H1 (cell line): ENCODE measurements at places on chromosomes 7 and 10. TPM values are rescaled to one million over a fixed set of nuclear protein-coding genes. Genes with fewer than 3 reads are reported as not detected.

DNA sequence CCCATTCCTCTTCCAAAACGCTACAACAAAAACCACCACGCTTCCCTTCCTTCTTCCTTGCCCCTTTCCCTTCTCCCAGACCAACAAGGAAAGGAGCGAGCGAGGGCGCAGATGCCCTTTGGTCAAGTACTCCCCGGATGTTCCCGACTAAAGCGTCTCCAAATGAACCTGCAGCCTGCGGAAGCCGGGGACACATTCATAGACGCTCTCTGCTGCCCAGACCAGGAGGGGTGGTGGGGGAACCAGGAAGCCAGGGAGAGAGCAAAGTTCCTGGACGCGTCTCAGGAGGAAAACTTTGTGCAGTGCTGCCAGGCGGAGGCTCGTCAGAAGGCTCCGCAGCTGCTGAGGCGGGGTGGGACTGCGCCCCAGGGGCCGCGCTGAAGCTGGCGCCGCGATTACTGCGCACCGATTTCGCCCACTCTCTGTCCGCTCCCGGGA, 754 bp downstream of the SEMA3D start:
- no peak for DNase-seq

GRCh38 chr7:21504021-21504420, 38.8 kb upstream of the DNAH11 start:
- DNase-seq = no peak

UBE2D4 gene
- 8.8 and 9.4 TPM in 2 replicates for polyA plus RNA-seq

DNA sequence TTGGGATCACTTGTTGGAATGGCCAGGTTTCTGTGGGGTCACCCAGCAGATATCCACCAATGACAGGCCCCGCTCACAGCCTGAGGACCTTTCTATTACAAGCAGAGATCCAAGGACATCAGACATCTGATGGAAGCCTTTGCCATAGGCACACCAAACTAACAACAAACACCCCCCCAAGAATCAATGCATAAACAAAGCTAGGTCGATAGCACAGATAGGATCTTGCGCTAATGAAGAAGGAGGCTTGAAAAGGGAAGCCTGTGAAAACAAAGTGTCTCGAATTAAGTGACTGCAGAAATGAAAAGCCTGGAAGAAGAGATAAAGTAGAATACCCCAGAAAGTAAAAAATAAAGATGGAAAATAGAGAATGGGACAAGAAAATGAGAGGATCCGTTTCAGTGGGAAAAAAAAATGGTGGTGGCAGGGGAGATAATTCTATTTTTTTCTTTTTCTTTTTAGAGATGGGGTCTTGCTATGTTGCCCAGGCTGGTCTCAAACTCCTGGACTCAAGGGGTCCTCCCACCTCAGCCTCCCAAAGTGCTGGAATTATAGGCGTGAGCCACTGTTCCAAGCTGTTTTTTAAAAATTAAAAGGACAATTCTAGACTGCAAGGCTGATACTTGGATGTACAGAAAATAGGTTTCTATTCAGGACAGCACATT, 26.3 kb upstream of the SMURF1 start:
- DNase-seq = no peak

GRCh38 chr10:58920655-58921003, 255.8 kb upstream of the PHYHIPL start:
- no peak for DNase-seq

TFEC gene
- not detected in 2 replicates for polyA plus RNA-seq

PAPOLB gene
- 0.02 TPM in 1 of 2 replicates, not detected in the other for polyA plus RNA-seq

GRCh38 chr10:6097063-6097462, 8.2 kb downstream of the RBM17 start:
- DNase-seq = no peak

ZNF503 gene
- 0.03 and 0.09 TPM in 2 replicates for polyA plus RNA-seq

- DNase-seq = no peak
Observed at GRCh38 chr7:159007364-159007995, 137.2 kb downstream of the VIPR2 start.

ZNF679 gene
- polyA plus RNA-seq = not detected in 2 replicates

- no peak for DNase-seq
Observed at GRCh38 chr10:97821308-97822038, 28.2 kb upstream of the GOLGA7B start.

GRCh38 chr7:126659124-126659523, 593.6 kb downstream of the GRM8 start:
- no peak for DNase-seq

DNA sequence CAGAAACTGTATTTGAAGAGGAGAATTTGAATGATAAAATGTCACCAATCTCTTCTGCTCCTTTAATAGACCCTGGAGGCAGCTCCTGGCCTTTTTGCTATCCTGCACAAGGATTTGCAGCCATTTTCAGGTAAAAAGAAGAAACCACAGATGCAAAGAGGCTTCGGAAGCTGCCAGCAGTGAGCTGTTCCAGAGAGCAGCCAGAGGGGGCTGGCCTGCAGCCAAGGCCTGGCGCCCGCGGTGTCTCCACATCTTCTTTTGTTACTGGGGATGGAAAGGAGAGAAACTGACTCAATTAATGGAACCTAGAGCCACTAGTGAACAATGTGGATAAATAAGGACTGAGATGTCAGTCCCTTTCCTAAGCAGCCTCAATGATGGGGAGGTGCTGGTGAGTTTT, 23.9 kb upstream of the GPR26 start:
- DNase-seq = no peak

GRCh38 chr10:70963271-70963670, 74.9 kb upstream of the PCBD1 start:
- DNase-seq = no peak

KIAA1217 gene
- polyA plus RNA-seq = 3.7 and 4.5 TPM in 2 replicates

IGFBP1 gene
- polyA plus RNA-seq = not detected in 2 replicates

IKZF1 gene
- polyA plus RNA-seq = 1.3 and 1.5 TPM in 2 replicates

DNA sequence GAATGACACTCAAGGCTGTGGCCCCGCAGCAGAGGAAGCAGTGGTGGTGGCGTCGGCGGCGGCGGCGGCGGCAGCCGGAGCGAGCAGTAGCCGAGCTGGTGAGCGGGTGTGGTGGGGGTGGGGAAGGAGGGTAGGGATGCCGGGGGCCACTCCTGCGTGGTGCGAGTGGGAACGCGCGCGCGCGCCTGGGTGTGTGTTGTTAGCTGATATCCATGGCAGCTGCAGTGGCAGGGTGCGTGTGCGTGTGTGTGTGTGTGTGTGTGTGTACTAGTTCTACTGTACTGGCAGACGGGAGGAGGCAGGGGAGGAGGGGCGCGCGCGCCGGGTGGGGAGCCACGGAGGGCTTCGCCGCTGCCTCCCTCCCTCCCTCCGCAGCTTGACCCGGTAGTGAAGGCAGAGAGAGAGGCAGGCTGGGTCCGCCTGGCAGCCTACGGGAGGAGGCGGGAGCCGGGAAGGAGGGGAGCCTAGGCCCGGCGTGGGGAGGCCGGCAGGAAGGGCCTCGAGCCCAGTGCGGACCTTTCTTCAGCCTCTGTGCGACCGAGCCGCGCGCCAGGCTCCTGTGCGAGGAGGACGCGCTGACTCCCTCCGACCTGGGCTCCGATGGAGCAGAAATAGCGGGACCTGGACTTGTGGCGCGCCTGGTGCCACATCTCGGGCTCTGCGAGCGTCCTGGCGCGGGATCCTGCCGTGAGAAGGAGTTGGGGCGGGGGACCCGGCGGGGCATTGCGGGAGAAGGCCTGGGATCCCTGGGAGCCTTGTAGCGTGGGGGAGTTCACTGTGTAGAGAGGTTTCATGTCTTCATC, at the start of gene MAGI2:
Gene MAGI2 (minus strand): TSS at position 110 of the 803 bp plus-strand sequence. CDS start 347 bp downstream, outside the sequence.
- DNase-seq = no peak

- no peak for DNase-seq
Observed at GRCh38 chr7:27137640-27138315, 5.7 kb downstream of the HOXA5 start.

DNA sequence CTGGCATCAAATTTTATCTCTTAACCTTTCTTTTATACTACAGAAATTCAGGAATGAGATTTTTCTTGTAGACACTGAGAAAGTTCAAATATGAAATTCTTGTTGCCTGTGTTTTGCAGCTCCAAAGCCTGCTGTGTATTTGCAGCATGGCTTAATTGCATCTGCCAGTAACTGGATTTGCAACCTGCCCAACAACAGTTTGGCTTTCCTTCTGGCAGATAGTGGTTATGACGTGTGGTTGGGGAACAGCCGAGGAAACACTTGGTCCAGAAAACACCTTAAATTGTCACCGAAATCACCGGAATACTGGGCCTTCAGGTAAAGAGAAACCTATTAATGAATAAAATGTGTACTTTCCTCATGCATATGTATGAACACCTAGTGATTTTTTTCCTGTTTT, 24.8 kb downstream of the LIPK start:
- no peak for DNase-seq

- DNase-seq = no peak
Observed at GRCh38 chr7:92557808-92558362, 29.3 kb downstream of the RBM48 start.

PODXL gene
- polyA plus RNA-seq = 638 and 872 TPM in 2 replicates

DNA sequence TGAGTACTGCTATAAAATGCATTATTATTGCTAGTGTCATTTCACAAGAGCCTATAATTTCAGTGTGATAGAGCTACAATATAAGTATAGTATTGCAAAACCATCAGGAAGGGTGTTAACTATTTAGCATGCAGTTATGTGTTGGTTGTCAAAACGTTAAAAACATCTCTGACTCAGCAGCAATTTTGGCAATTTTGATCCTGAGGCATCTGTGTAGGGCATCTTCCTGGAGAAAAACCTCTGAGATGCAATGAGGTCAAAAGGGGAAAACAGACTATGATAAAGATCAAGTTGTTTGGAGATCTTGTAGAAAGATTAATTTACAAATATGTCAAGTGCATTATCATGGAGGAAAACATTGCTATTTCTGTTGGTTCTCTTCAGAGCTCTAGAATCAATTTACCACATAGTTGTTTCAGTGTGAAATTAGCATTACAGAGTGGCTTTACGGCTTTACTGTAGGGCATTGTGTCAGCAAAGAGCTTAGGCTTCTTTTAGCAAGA, 5.3 kb downstream of the CFTR start:
- DNase-seq = no peak

DNA sequence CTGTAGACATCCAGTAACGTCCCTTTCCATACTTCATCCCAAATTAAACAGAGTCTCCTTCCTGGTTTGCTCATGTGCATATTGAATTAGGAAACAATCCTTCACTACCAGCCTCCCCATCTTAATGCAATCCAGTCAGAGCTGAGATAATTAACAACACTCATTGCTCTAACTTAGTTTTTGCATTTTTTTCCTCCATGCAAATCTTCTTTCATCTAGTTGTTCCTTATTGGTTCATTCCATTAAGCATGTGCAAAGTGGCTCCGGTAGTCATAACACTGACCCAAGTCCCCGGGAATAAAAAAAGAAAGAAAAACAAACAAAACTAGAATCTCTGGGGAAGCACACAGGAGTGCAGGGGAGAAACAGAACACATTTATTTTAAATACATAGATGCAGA, 1176.1 kb downstream of the GATA3 start:
- no peak for DNase-seq

- peak; percentile 81 for DNase-seq
Observed at GRCh38 chr10:101062232-101063049, 652 bp downstream of the KAZALD1 start.

GRCh38 chr10:16968416-16969041, 151.3 kb upstream of the RSU1 start:
- DNase-seq = no peak

DNA sequence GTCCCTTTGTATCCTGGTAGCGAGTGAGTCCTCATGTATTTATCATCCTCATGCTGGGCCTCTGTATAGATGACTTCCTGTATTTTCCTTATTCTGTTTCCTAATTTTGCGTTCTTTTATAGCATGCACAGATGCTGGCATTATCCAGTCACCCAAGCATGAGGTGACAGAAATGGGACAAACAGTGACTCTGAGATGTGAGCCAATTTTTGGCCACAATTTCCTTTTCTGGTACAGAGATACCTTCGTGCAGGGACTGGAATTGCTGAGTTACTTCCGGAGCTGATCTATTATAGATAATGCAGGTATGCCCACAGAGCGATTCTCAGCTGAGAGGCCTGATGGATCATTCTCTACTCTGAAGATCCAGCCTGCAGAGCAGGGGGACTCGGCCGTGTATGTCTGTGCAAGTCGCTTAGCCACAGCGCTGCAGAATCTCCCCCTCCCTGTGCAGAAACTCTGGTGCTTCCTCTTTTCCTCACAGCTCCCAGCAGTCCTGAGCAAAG, 183.1 kb upstream of the PRSS58 start:
- no peak for DNase-seq

SORBS1 gene
- polyA plus RNA-seq = 16.0 and 17.5 TPM in 2 replicates

C10orf143 gene
- 1.5 and 1.6 TPM in 2 replicates for polyA plus RNA-seq

FAM25G gene
- not detected in 2 replicates for polyA plus RNA-seq

DNA sequence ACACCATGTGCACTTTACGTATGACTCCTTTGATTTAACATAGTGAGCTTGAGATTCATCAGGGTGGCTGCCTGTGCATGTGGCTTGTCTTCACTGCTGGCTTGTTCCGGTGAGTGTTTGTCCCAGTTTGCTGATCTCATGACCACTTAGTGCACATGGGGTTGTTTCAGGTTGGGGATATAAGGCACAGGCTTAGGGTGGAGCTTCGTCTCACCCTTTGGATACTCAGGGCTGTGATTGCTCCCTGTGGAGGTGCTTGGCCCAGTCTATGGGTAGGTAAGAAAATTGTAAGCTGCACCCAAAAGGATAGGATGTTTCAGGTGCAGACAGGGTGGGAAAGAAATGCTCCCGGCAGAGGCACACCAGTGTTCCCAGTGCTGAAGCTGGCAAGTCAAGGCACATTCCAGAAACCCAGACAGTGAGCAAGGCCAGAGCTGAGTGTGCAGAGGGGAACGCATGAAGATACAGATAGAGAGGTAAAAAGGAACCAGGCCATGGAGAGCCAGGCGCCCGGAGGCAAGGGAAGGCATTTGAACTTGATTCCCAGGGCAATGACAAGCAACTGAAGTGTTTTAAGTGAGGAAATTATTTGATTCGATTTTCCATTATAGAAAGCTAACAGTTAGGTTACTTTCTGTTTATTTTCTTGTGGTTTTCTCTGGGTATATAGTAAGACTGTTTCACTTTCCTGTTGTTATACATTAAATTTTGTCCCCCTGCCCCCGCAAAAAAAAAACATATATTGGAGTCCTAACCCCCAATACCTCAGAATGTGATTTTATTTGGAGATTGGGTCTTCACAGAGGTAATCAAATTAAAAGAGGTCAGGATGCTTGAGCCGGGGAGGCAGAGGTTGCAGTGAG, 289.8 kb upstream of the KLF6 start:
- no peak for DNase-seq

CPEB3 gene
- 0.39 and 0.53 TPM in 2 replicates for polyA plus RNA-seq

MRPS16 gene
- polyA plus RNA-seq = 203 and 213 TPM in 2 replicates

- no peak for DNase-seq
Observed at GRCh38 chr7:75546237-75547015, 54.3 kb downstream of the SPDYE5 start.

DNA sequence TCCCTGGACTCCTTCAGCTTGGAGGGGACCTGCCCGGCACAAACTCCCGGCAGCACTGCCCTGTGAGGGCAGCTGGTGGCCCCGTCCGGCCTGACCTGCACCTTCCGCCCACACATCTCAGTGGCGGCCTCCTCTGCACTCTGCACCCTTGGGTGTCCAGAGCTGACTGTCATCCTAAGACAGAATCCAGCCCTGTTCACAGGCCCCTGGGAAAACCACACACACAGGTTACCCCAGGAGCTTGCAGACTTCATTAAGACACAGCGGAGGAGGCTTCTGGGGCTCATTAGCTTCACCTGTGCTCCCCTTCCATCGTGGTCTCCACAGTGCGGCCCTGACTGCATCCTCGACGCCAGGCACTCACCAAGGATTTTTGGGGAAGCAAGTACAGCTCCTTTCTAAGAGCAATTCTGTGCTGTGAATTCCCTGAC, 51.5 kb upstream of the SHH start:
- DNase-seq = no peak
